ENCODE measurements at places on chromosomes 5 and 9.

DNA sequence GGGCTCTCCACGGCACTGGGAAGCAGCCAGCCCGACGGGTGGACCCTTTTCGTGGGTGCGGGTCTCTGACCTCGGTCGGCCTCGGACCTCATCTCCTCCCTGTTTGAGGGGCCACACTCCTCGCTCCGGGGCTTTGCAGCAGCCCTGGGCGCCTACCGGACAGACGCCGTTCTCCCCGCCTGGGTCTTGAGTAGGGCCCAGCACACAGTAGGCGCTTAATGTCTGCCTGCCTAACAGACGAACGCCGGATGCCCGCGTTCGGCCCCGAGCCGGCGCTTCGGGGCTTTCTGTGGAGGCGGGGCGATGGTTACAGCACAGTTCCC, 842 bp upstream of the GTF3C5 start:
- DNase-seq = no peak

DNA sequence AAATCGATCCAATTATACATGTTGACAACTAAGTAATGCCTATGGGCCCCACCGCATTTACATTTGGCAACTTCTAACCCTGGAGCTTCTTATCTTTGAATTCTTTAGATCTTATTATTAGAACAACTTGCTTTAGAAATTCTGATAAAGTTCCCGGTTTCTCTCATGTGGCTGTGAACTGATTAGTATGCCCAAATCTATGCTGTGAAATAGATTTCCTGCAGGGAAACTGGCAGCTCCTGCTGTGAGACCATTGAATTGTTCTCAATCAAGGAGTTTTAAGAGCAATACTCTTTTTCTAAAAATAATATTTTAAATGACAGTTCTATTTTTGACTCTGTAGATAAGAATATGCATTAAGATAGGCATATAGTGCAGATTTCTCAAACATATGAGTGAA, 177.5 kb downstream of the GABRB2 start:
- DNase-seq = no peak

DNA sequence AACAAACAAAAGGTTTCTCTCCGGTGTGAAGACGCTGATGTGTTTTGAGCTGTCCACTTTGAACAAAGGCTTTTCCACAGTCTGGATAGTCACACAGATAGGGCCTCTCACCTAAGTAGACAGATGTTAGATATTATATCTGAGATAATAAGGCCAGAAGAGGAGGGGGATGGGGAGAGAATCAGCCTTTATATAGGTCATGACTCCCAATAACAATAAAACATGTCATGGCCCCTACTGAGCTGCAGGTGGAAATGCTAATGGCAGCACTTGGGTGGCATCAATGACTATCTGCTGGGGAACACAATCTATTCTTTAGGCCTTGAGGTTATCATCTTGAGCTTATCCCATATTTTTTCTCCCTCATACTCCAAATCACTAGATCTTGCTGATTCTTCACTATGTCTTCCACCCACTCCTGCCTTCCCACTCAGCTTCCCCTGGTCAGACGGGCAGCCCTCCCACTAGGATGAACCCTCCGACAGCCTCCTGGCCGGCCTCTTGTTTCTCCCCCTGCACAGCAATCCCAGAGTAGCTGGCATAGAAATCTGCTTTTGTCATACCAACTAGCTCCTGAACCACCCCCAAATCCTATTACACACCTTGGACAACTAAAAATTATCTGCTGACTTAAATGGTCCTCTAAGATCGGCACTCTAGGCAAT, 11.5 kb upstream of the SLC35D2 start:
- DNase-seq = no peak

DNA sequence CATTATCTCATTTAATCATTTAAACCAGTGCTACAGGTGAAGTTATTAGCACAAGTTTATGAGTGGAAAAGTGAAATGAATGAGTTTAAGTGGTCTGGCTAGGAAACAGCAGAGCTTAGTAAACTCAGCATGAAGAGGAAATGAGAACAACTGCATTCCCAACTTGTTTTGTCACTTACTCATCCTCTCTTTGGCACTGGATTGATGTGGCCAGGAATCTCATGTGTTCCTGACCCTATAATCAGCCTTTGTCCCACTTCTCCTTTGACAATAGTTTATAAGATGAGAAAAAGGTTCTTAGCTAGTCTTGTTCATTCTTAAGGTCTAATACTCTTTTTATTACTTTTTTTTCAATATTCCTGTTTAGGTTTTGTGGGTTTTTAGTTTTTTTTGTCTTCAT, 559.2 kb upstream of the TLE4 start:
- no peak for DNase-seq

DNA sequence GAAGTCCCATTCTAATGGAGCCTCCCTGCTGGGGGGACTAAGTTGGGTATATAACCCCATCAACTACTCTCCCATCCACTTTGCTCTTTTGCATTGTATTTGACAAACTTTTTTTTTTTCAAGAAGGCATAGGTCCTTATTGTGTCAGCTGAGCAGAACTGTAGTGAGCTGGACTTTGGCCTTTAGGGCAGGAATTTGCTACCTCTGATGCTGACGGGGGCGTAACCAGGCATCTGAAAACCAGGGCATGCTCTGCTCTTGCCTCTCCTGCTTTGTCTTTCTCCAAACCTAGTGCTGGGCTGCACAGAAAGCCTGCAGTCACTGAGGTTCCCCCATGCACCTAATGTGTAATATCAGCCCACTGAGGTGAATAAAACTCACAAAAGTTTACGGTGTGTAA, 49.0 kb downstream of the MSX2 start:
- DNase-seq = no peak

- no peak for DNase-seq
Measured at GRCh38 chr9:121494192-121494591, 5.5 kb downstream of the GGTA1 start.
